Left kidney (tissue), 8 donors: ENCODE measurements at places on chromosomes 16 and 17. TPM values are rescaled to one million over a fixed set of nuclear protein-coding genes. Genes with fewer than 3 reads are reported as not detected.

VTN gene
- polyA plus RNA-seq, result 20.5 TPM

CFAP97D1 gene
- polyA plus RNA-seq, result 0.10 TPM

CDRT15 gene
- 1.2 TPM for polyA plus RNA-seq

AATK gene
- 3.9 TPM for polyA plus RNA-seq

SOST gene
- polyA plus RNA-seq, result 30.9 TPM

FBXW10B gene
- 1.4 TPM for polyA plus RNA-seq

TBC1D3K gene
- 1.1 TPM for polyA plus RNA-seq

ANKRD11 gene
- polyA plus RNA-seq, result 105 TPM

CRISPLD2 gene
- 6.1 TPM for polyA plus RNA-seq

CCDC154 gene
- 2.6 TPM for polyA plus RNA-seq

FOXL1 gene
- polyA plus RNA-seq, result 13.9 TPM

GRCh38 chr16:85187447-85187846 is 75.2 kb upstream of the CIBAR2 start:
- DNase-seq, result no peak

DNA sequence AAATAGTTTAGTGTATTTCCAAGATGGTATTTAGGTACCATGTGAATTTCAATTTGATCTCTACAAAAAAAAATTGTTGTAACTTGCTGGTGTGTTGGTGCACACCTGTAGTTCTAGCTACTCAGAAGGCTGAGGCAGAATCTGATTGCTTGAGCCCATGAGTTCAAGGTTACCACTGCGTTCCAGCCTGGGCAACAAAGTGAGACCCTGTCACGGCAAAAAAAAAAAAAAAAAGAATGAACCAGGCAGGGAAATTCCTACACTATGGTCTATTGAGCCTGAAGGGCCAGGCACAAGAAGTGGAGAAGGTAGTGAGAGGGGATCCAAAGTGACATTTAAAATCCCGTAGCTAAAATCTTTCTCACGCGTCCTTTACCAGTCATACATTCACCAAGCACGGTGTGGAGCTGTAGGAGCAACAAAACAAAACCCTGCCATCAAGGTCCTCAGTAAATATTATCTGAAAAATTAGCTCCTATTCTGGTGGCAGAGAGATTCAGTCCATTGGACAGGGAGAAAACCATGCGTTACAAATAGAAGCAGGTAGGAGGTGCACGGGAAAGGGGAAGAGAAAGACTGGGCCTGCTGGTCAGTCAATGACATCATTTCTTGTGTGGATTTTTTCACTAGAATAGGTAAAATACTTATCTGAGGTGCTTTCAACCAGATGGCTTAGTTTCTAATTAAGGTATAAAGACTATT is 27.3 kb downstream of the TXNDC11 start:
- DNase-seq, result no peak

- DNase-seq, result no peak
These were observed 42.9 kb downstream of the DCUN1D3 start for GRCh38 chr16:20857281-20857680.

GRCh38 chr16:70432723-70433457 is 6.0 kb downstream of the ST3GAL2 start:
- no peak for DNase-seq

GRCh38 chr17:17681744-17682292 is 560 bp downstream of the RAI1 start:
- DNase-seq, result no peak

DNA sequence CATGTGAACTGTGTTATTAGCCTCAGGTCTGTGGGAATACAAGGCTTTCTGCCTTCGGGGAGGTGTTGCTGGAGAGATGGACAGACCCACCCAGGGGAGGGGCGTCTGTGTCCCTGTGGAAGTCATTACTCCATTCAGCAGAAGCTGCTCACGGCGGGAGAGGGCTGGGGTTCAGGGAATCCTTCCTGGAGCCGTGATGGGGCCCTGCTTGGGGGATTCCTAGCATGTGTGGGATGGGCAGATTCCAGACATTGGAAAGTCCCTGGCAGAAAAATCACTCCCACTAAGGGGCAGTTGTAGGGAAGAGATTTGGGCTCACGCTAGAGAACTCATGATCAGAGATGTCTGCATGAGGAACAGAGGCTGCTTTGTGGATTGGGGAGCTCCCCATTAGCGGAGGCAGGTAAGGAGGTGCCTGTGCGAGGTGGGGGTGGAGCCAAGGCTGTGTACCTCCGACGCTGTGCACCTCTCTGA is 56.3 kb upstream of the IL34 start:
- no peak for DNase-seq

DNA sequence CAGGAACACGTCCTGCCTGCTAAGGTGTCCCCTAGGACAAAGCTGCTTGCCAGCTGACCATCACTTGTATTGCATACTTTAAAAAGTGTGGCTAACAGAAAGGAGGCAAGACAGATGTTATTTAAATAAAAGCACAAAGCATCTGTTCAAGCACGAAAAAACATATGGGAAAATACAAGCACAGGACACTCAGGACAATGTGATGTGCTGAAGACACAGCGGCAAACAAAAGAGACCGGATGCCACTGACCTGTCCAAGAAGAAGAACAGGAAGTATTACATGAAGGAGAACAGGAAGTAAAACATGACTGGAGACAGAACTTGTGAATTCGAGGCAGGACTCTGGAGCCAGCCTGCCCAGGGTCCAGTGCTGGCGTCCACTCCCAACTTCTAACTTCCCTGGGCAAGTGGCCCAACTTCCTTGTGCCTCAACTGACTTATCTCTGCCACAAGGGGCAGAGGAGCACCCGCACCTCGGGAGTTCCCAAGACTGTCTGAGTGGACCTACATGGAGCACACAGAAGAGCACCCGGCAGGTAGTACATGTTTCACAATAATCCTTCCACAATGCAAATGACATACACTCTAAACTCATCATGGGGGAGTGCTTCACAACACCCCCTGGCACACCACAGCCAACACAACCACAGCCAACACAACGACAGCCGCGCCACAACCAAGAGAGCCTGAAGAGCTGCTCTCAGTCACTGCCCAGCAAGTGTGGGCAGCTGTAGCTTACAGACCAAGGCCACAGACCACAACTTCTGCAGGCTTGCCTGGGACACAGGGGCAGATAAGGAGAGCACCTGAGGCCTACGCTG is 36.6 kb downstream of the ANKRD11 start:
- DNase-seq, result no peak

- no peak for DNase-seq
These were observed 14.7 kb downstream of the RARA start for GRCh38 chr17:40323391-40324381.

DNA sequence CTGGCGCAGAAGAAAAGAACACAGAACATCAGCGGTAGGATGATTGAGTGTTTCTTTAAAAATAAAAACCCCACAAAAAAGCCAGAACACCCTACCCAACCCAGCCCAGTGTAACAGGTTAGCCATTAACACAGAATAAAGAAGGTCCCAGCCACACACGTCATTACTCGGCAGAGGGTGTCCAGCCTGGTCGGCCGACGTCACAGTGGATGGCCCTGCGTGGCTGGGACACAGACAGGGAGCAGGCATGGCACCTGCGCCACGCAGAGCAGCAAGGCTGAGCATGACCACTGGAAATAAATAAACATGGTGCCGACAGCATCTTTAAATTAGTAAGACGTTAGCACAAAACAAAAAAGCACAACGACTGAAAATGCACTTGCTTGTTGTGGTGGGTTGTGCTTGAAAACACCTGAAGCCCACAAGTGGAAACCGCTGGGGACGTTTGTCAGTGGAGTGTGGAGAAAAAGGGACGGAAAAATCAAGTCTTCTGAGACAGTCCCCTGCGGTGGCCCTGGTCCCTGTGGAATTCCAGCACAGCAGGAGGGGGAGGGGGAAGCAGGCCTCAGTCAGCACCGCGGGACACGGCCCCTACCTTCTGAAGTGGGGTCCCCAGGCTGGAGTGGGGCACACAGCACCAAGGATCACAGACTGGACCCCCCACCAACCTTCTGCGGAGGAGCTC is 39.2 kb downstream of the SLC7A5 start:
- no peak for DNase-seq

GRCh38 chr17:70030371-70030770 is 44.7 kb upstream of the KCNJ16 start:
- DNase-seq, result no peak

DNA sequence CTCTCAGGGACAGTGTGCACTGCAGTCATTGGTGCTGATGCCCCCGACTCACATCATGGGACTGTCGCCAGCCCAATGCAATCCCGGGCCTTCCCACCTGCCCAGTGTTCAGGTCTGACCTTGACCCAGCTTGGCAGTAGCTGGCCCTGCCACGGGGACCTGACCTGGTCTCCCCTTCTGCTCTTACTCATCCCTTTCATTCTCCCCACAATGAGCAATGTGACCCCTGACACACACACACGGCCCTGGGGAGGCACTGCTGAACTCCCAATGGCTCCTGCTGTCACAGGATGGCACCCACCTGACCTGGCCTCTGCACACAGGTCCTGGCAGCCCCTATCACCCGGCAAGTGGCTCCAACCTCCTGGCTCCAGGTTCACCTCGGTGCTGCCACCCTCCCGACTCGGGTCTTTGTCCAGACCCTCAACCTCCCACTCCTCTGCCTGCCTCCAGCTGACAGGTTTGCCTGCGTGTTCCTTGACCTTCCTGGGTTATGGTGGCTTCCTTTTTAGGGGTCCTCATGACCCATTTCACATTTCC is 6.6 kb downstream of the CD300C start:
- DNase-seq, result no peak

DNA sequence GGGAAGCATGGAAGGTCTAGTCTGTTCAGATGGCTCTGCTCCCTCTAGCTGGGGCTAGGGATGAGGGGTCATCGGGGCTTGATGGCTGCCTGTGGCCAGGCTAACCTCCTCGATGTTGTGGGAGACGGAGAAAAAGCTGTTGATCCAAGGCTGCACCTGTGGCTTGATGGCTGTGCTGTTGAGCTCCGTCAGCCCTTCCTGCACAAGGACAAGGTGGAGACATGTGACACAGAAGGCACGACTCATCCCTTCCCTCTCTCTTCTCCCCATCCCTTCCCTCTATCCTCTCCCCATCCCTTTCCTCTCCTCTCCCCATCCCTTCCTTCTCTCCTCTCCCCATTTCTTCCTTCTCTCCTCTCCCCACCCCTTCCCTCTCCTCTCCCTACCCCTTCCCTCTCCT is 28.2 kb downstream of the FCSK start:
- DNase-seq, result no peak

DNA sequence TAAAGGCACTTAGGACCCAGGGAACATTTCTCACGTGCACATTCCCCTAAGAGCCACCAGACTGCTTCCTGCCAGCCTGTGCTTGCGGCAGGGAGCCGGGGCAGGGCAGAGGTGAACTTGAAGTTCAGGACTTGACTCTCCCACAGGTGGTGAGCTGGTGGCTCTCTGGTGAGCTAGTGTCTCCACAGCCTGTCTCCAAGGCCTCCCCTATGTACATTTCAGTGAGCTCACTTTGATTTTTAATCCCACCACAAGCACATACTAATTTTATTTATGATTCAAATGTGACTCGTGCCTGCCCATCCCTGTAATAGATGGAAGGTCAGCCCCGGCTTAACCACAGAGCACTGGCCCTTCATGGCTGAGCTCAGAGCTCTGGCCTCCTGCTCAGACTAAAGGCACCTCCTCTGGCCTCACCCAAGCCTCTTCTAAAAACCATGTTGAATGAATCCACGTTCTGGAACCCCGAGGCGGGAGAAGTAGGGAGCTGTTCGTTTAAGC is 9.2 kb downstream of the SNN start:
- no peak for DNase-seq

GRCh38 chr16:23156110-23156509 is 6.9 kb upstream of the USP31 start:
- DNase-seq, result no peak

GRCh38 chr17:2591040-2591640 is 2.3 kb upstream of the PAFAH1B1 start:
- DNase-seq, result no peak

DNA sequence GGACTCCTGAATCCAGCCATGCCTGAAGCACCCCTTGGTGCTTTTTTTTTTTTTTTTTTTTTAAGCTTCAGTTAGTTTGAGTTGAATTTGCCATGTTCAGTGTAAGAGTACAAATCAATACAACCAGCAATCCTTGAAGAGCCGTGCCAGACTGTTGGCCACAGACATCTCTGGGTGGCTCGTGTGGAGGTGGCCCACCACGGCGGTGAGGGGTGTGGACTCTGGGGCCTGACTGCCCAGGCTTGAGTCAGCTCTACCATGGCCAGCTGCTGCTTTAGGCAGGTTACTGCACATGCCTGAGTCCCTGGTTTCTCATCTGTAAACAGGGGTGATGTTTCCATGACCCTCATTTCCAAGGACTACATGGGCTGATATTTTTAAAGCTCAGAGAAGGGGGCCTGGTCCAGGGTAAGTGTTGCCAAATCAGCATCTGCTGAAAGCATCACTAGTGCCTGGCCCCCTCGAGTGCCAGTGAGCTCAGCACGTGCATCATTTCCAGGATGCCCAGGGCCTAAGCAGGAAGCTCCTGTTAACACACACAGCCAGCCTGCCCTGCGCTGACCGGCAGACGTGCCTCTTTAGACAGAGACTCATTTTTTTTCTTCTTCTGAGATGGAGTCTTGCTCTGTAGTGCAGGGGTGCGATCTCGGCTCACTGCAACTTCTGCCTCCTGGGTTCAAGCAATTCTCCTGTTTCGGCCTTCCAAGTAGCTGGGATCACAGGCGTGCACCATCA is 90.1 kb downstream of the DNAH17 start:
- DNase-seq, result no peak

GRCh38 chr17:9079461-9080103 is 58.3 kb downstream of the NTN1 start:
- DNase-seq, result no peak

DNA sequence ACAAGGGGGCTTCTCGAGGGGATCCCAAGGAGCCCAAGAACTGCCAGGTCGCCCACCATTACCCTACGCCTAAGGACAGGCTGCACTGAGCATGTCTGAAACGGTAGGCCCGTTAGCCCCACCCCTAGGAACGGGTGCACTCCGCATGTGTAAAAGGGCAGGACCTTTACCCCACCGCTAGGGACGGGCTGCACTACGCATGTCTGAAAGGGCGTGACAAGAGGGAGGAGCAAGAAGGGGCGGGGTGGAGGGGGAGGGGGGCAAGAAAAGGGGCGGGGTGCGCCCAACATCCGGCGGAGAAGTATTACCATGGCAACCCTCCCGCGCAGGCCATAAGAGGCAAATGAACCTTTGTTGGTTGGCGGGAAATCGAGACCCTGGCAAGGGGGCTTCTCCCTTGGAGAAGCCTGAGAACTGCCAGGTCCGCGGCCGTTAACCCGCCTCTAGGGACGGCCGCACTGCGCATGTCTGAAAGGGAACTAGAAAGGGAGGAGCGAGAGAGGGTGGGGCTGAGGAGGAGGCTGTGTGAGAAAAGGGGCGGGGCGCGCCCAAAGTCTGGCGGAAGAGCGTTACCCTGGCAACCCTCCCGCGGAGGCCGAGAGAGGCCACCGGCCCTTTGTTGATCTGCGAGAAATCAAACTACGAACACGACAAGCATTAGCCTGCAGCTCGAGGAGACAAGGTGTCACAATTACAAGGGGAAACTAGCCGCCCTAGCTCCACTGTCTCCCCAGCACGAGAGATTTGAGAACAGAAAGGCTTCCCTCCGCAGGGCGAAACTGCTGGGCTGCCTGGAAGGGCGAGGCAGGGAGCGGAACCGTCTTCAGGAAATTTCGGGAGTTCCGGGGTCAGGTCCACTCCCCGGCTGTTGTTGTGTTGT is 2046.8 kb downstream of the TP53TG3F start:
- DNase-seq, result no peak
